ENCODE measurements at places on chromosomes 12 and 14. TPM values are rescaled to one million over a fixed set of nuclear protein-coding genes. Genes with fewer than 3 reads are reported as not detected.

Gene KIAA0586
- 13.5 TPM for total RNA-seq

Gene NANOG
- not detected for total RNA-seq

Gene SDR9C7
- not detected for total RNA-seq

Gene RTRAF
- total RNA-seq = 217 TPM

Gene KRT84
- not detected for total RNA-seq

Gene DIO2
- total RNA-seq = 3.4 TPM

Gene POTEM
- total RNA-seq = not detected

Gene FLRT2
- 0.43 TPM for total RNA-seq

Gene ADGRD1
- 3.6 TPM for total RNA-seq

Gene TMEM121
- not detected for total RNA-seq

Gene ITGB7
- total RNA-seq = 1.1 TPM

Gene HOXC5
- 3.6 TPM for total RNA-seq

Gene A2M
- total RNA-seq = 1.00 TPM

Gene KRT2
- not detected for total RNA-seq

Gene RAB5B
- total RNA-seq = 107 TPM

Gene NFATC4
- total RNA-seq = 0.88 TPM

Gene CLEC4D
- not detected for total RNA-seq

Gene ETFRF1
- 9.5 TPM for total RNA-seq

Gene HOXC13
- 7.3 TPM for total RNA-seq

Gene LGR5
- total RNA-seq = 28.0 TPM

Gene CATSPERB
- 2.6 TPM for total RNA-seq

Gene PLBD1
- 21.1 TPM for total RNA-seq

Gene NTF3
- 5.3 TPM for total RNA-seq

Gene KCNC2
- not detected for total RNA-seq

Data from Caco-2 (cell line).